Stimulated activated naive CD8-positive, alpha-beta T cell treated with anti-CD3 and anti-CD28 coated beads, Interleukin-15, Interleukin-2, amounts not matched to agents 100 U/mL and 50 U/mL, for 24 hours (primary cell): ENCODE measurements at places on chromosomes 16 and 17.

DNA sequence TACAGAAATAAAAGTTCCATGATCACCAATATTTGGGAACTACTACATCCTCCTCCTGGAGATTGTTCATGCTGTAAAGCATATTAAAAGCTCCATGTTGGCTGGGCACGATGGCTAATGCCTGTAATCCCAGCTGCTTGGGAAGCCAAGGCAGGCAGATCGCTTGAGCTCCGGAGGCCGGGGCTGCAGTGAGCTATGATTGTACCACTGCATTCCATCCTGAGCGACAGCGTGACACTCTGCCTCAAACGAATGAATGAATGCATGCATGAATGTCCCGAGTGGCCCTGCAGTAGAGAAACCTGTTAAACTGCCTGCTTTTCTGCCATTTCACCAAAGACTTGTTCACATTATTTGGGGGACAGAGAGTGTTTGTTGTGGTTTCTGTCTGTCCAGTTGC is 15.0 kb downstream of the CNEP1R1 start:
- no peak for DNase-seq

DNA sequence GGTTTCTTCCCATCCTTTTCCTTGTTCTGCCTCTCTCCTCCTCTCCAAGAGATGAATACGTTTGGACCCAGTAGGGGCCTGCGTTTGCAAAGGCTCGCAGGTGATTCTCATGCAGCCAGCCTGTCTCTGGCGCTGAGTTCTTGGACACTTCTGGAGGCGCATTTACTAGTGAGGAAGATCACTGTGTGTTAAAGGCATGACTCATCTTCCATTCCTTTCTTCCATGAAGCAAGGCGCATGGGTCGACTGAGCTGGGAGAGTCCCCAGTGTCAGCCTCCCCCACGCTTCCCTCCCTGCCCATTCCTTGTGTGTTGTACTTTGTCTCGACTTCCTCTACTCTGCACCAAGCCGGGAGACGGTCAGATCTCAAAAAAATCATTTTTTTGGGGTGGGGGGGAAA is 159.9 kb upstream of the EEF2KMT start:
- DNase-seq = no peak

DNA sequence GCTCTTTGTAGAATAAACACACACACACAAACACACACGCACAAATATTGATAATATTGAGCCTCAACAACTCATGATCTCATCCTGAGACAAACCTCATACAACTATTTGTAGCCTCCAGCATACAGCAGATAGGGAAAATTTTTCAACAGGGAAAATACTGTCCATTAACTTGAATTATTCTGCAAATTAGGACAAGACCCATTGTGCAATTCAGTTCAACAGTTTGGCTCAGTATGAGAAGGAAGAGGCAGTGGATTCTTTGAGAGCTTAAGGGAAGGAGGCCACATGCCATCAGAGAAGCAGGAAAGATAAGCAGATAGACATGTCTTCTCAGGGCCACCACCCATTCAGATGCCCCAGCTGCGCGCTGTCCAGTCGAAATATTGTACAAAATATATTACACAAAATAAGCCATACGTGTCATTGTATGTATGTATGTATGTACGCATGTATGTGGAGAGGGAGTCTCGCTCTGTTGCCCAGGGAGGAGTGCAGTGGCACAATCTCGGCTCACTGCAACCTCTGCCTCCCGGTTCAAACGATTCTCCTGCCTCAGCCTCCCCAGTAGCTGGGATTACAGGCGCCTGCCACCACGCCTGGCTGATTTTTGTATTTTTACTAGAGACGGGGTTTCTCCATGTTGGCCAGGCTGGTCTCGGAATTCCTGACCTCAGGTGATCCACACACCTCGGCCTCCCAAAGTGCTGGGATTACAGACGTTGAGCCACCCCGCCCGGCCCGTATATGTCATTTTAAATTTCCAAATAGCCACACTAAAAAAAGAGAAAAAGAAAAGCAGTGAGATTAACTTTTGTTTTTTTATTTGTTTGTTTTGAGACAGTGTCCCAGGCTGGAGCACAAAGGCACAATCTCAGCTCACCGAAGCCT is 1.8 kb downstream of the ZC3H7A start:
- no peak for DNase-seq

DNA sequence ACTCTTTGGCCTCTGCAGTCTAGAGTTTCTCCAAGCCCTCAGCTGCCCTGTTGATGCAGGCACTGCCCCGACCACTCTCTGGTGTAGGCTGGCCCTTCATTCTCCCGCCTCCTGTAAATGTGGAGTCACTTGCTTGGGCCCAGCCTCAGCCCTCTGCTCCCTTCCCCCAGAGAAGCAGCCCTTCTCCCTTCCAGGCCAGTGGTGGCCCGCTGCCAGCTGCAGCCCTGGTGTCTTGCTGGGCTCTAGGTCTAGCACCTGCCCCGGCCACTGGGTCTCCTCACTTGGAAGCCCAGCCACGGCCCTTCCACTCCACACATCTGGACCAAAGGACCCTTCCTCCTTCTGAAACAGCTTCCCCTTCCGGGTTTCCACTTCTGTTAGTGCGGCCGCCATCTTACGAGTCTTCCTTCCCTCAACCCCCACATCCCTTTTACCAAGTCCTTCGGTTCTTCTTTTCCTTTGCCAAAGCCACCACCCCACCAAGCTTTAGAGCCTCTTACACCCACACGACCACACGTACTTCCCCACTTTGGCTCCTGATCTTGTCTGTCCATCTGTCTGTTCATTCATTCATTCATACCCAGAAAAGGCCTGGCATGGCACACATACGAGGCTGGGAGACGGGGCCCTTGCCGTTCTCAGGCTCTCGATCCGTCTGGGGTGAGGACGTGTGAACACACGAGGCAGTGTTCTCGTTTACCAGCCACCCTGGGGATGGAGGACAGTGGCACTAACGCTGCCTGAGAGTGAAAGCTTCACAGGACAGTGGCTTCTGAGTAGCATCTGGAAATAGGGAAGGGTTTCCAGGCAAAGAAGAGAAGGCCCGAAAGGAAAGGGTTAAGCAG is 68.0 kb downstream of the ABR start:
- no peak for DNase-seq

DNA sequence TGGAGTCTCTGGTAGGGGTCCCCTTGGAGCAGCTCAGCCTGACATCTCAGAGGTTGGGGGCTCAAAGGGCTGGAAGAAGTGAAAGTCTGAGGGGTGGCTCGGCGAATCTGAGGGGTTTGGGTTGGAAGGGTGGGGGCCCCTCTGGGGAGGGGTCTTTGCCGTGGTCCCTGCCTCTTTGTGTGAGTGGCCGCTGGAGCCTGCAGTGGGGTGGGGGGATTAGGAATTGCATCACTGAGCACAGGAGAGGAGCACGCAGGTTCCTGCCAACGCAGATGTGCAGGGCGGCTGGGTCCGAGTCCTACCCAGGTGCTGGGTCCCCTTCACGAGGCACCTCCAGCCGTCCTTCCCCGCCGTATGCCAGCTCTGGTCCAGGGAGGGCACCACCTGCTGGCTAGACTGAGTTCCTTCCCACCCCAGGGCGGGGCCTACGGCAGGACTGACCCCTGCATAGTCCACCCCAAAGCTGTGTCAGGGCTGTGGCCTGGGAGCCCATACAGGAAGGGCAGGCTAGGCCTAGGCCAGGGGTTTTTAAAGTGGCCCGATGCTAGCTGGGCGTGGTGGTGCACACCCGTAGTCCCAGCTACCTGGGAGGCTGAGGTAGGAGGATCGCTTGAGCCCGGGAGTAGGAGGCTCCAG is 9.9 kb downstream of the FMNL1 start:
- peak; percentile 68 for DNase-seq

DNA sequence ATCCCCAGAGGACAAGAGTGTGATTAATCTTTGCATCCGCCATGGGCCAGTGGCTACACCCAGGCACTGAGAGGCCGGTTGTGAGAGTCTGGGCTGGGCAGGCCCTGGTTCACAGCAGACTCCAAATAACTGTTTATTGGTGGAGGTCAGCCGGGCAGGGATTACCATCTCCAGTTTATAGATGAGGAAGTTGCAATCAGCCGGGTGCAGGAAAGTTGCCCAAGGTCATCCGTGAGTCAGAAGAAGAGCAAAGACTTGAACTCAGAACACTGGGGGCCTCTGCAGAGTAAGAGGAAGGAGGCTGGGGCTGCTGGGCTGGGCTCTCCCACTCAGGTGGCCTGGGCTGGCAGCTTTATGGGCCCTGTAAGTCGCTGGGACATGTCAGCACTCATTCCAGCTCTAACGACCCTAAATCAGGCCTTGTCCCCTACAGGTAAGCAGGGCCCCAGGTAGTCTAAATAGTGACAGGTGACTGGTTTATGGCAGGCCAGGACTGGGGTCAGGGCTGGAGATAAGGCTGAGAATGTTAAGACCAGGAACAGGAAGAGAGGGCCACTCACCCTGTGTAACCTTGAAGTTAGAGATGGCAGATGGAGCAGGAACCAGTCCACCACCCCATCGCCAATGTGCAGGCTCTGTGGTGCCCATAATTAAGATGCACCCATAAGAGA is 2.1 kb upstream of the CA4 start:
- DNase-seq = no peak

DNA sequence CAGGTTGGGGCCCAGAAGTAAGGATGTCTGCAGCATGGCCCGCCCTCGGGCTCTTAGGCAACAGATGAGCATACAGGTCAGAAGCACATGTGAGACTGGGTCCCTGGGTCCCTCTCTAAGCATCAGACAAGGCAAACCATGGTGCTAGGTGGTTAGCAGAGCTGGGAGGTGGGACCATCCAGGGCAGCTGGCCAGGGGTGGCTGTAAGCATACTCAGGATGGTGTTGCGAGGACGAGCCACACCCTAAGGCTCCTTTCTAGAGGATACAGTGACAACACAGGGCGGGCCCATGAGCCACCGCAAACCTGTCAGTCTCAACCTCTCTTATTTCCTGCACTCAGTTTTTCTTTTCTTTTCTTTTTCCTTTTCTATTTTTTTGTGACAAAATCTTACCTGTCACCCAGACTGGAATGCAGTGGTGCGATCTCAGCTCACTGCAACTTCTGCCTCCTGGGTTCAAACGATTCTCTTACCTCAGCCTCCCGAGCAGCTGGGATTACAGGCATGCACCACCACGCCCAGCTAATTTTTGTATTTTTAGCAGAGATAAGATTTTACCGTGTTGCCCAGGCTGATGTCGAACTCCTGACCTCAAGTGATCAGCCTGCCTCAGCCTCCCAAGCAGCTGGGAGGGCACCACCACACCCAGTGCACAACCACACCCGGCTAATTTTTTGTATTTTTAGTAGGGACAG is 3.6 kb downstream of the FA2H start:
- DNase-seq = no peak

DNA sequence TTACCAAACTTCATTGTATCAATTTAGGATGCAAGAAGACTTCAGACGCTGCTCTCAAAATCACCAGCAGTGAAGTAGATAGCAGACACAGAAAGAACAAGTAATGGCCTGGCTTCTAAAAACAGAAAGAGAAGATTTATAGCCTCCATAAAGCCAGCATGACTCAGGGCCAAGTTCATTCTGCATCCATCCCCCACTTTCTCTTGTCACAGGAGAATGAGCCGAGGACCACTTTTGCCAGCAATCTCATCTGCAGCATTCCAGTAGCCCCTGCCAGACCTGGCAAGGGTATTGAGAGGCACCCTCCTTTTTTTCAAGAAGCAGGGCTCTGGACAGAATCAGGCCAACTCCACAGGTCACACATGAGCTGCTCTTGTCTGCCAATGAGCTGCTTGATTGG is 355.4 kb upstream of the SOX9 start:
- no peak for DNase-seq

GRCh38 chr16:31190061-31190460 is 10.1 kb downstream of the FUS start:
- DNase-seq = no peak
